ENCODE measurements at places on chromosomes 6 and 20.

DNA sequence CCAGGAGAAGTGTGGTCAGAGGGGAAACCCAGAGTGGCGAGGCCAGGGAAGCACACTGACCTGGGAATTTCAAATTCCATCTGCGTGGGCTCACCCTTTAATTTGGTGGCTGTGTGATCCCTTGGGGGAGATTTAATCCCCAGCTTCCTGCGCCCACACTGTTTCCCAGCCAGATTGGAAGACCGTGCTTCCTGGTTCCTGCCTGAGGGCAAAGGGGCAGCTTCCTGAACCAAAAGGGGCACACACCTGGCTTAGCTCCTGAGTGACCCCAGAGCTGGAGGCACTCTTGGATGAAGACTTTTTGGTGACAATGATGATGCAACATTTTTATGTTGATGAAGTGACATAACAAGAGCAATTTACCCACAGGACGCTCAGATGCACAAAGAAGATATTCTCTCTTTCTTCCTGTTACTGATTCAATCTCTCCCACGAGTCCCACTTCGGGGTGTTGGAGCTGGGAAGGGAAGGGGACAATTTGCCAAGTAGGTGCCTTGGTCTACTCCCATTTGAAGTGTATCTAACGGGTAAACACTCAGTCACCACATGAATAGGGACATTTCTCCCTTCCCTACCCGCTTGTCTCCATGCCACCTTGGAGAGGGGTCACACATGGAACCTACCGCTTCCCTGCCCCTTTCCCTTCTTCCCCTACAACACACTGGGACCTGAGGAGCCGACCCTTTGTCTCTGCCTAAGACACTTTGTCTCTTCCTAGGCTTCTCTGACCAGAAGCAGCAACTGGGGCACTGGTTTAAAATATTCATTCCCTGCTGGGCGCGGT lies 28.6 kb upstream of the CDKN1A start:
- DNase-seq = peak; percentile 29

GRCh38 chr20:57560554-57561355 lies at the start of gene PCK1:
Gene PCK1, plus strand, starts transcription at chr20:57561110. Its CDS starts 302 bp downstream, at chr20:57561412.
- peak; percentile 39 for DNase-seq

DNA sequence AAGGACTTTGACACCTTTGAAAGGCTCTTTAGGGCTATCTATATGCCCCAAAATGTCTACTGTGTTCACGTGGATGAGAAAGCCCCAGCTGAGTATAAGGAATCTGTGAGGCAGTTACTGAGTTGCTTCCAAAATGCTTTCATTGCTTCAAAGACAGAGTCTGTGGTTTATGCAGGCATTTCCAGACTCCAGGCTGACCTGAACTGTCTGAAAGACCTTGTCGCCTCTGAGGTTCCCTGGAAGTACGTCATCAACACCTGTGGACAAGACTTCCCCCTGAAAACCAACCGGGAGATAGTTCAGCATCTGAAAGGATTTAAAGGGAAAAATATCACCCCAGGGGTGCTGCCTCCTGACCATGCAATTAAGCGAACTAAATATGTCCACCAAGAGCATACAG lies 65.2 kb downstream of the GCNT2 start:
- no peak for DNase-seq

- no peak for DNase-seq
Observed at GRCh38 chr6:164230804-164231203, 816.3 kb downstream of the QKI start.

- no peak for DNase-seq
Observed at GRCh38 chr20:64216036-64216435, 39.5 kb upstream of the PCMTD2 start.

- no peak for DNase-seq
Observed at GRCh38 chr6:160221918-160222317, 36.7 kb downstream of the SLC22A2 start.

- DNase-seq = no peak
Observed at GRCh38 chr6:135418040-135418760, 79.3 kb downstream of the AHI1 start.

- no peak for DNase-seq
Observed at GRCh38 chr6:47344022-47344421, 34.3 kb upstream of the TNFRSF21 start.

DNA sequence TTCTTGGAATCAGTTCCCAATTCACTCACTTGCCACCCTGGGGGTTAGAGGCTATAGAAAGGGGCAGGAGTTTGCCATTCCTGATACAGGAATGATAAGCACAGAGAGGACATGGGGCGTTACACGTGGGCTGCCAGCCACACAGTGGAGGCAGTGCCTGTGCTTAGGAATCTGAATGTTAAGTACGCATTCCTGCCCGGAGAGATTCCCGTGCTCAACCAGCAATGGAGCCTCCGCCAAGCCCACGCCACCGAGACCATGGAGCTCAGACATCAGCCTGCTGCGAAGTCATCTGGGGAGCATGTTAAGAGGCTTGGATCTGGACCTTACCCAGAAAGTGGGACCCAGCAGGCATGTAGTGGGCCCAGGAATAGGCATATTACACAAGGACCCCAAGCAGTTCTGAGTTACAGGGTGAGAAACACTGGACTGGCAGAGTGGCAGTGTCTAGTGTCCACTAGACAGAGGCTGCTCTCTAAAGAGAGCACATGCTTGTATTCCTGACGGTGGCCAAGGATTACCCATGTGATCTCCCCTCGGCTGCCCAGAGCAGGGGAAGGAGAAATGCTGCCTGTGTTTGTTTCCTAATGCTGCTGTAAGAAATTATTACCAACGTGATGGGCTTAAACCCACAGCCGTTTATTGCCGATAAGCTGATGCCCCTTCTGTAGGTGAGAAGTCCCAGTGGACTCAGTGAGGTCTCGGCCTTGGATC lies 138.2 kb downstream of the BMP7 start:
- DNase-seq = no peak

DNA sequence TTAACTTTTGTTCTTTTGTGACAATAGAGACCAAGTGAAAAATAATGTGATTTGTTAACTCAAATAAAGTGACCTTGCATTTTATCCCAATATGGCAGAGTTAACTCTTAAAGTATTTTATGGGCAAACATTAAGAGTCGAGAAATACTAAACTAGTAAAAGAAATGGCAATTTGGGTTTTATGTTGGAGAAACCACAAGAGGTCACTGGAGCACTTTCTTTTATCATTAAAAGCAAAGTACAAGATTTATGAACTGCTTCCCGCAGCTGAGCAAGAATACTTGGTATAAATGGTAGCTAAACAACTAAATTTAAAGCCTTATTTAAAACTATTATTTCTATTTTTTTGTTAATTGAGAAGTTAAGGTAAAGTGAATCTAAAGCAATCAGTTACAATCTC lies 33.5 kb upstream of the MCM9 start:
- no peak for DNase-seq

DNA sequence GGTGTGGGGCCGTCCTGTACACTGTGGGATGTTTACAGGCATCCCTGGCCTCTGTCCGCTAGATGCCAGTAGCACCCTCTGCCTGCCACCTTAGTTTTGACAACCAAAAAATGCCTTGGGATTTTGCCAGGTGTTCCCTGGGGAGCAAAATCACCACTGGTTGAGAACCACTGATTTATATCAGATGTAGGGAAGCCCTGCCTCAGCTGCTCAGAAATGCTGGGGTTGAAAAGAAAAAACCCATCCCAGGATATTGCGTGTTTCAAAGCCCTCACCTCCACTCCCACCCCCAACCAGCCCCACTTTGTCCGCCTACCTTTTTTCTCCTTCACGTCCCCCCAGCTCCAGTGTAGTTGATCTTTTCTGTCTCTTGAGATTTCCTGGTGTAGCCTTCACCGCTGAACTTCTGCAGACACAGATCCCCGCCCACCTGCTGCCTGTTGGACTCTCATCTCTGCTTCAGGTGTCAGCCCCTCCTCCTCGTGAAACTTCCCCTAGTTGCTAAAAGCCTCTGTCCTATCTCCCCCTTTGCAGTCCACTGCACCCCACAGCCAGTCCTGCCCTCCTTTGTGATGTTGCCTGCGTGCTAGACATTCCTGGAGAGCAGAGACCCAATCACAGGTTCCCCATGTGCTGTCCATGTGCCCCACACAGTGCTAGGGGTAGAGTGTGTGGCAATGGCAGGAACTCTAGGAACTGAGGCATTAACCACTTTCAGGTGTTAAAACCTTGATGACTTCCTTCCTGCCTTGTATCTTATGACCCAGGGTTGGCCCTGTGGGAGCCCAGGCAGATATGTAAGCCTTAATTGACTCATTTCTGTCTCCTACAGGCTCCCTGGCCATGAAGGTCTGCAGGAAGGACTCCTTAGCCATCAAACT lies 98.9 kb downstream of the TBC1D7 start:
- peak; percentile 10 for DNase-seq

DNA sequence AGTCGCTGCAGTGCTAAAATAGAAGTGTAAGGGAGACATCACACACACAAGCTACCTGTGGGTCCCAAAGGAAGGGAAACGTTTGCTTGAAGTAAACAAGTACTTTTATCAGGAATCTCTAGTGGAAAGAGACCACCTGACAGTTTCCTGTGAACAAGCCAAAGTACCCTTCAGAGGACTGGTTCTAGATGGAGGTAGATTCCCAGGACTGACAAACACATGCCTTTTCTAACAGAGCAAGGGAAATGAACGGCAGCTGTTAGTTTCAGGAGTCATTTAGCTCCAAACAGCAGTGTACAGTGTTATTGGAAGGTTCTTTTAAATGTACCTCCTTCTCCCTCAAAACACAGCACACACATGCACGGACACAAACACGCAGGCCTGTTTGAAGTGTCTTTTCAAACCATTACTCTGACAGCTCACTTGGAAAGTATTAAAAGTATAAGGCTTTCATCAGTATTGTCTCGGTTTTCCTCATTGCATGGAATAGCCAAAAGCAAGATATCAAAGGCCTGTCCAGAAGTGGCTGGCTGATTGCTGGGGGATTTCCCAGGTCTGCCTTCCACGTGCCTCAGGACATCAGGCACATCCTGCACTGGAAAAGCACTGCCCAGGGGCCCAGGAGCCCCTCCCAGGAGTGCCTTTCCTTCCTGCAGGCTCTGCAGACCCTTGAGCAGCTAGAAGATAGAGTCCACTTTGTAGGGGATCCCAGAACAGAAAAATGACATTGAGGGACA lies 393.2 kb upstream of the SOX4 start:
- no peak for DNase-seq

DNA sequence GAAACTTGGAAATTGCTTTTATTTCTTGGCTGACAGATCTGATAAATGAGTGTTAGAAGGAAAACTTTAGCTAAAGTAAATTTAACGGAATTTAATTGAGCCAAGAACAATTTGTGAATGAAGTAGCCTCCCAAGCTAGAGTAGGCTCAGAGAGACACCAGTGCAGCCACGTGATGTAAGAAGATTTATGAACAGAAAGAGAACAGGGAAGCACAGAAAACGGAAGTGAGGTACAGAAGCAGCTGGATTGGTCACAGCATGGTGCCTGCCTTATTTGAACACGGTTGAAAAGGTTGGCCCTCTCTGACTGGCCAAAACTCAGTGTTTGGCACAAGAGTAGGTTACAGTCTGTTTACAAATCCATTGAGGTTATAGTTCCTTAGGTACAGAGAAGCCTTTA lies 29.5 kb upstream of the IFNGR1 start:
- DNase-seq = no peak

- no peak for DNase-seq
Observed at GRCh38 chr20:49313283-49313682, 35.4 kb upstream of the ZNFX1 start.

DNA sequence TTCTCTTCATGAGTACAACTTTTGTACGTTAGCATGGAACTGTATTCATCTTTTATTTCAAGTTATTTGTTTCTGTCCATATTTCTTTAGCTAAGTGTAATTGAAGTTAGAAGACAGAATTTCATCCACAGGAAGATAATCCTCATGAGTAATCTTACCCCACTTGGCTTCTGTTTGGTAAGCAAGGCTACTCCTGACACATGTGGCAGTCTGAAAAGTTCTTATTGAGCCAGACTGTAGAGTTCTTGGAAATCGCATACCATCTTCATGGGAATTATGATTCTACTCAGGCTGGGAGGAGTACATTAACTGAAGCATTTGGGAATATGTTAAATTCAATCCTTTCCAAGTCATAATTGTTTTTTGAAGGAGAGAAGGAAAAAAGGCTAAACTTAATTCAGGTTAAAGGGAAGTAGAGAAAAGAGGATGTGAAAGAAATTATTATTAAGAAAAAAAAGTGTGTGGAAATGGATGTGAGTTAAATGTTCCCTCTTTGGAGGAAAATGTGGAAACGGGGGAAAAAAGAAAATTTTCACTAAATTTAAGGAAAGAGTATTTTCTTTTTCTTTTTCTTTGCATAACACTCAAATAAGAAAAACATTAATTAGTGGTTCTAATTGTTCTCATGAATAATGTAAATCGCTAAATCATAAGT lies 41.5 kb upstream of the TENT5A start:
- no peak for DNase-seq

GRCh38 chr20:62822788-62823651 lies 6.2 kb downstream of the COL9A3 start:
- peak; percentile 81 for DNase-seq

DNA sequence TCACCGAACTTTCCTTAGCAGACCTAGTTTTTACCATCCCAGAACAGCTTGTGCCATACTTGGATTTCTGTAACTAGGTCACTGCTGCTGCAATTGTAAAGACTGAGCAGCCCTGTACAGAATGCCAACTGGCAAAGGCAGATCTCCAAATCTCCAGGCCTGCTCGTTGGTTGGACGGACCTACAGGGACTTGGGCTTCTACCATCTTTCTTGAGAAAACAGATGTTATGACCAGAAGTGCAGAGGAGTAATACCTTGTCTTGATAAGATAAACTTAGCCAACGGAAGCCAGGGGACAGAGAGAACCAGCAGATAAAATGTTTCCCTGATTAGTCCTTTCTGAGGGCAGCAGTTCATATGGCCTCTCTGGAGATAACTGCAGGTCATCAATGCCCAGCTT lies 304.1 kb downstream of the RFPL4B start:
- no peak for DNase-seq

Data from RCC 7860 (cell line).